ENCODE measurements at places on chromosomes 12 and 14.
A peak's percentile ranks its signal among the peaks of the same experiment; 100 is the strongest.

DNA sequence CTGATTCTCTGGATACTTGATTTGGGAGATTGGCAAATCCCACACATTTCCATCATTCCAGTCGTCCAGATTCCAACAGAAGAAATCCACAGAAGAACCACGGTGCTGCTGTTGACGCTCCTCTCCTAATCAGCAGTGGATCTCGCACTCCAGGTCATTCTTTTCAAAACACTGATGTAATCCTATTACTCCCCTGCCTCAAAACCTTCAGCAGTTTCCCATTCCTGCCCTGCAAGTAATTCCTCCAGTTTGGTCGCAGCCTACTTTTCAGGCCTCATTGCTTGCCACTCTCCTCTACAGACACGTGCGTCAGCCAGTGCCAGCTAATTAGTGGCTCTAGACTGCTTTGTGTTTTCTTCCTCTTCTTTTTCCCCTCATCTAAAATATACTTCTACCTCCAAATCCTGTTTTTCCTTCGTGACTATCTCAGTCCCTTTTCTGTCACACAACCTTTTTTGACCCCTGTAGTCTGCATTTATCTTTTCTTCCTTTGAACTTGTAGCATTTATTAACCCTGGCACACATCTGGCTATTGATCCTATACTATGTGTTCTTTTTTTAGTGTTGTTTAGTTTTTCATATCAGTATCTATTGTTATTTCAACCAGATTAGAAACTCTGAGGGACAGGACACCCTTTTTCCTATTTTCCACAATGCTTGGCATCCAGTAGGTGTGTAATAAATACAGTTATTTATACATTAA, 36.8 kb downstream of the PRORP start:
- no peak for DNase-seq

DNA sequence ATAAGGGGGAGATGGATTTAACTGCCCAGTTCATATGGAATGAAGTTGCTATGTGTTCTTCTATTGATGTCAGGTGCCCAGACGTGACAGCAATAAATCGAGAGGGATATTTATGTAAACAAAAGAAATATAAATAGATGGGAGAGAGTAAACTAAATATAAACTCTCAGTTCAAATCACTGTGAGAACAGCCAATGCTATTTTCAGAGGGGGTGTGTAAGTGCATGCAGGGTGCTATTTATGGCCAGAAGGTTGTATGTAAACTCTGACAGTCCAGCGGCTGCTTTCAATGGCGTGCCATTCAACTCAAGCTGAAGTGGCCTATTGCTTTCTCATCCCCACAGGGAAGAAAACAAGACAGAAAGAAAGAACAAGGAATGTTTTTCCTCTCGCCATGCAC, 127.2 kb downstream of the KCNA5 start:
- DNase-seq = no peak

GRCh38 chr12:132543298-132544079, 53.5 kb downstream of the FBRSL1 start:
- no peak for DNase-seq

DNA sequence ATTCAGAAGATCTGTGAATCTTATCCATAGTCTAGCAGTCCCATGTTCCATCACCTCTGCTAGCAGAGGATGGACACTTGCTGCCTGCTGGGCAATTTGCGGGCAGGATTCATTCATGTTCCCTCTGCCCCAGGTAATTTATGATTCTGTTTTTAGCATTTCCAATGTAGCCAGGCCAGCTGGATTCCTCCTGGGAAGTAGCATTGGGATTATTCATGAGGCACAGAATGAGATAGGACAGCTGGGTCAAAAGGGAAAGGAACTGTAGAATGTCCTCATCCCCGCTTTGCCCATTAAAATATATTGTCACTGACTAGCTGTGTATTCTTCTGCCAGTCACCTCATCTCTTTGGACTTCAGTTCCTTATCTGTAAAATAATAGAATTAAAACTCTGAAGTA, 68.7 kb downstream of the SLC35F4 start:
- no peak for DNase-seq

- DNase-seq = no peak
These were observed 53.3 kb downstream of the BEGAIN start for GRCh38 chr14:100533656-100534485.

GRCh38 chr12:111840807-111841206, 1.2 kb upstream of the MAPKAPK5 start:
- no peak for DNase-seq

DNA sequence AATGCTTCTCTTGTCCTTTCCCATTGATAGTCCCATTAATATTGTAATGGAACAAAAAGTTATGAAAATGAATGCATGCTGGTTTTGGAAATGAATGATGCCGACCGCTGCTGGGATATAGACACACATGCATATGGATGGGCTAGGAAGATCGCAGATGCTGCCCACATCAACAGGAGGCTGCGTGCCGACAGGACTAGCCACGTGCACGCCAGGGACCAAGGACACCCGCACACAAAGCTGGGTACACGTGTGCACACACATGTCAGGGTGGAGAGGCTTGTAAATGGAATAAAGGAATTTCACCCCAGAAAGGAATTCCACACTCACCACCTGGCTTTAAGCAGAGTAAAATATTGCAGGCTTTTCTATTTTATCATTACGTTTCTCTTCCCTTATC, 153.8 kb upstream of the VASH1 start:
- no peak for DNase-seq

- no peak for DNase-seq
These were observed 161.3 kb upstream of the IFNG-AS1 start for GRCh38 chr12:67827820-67828383.

DNA sequence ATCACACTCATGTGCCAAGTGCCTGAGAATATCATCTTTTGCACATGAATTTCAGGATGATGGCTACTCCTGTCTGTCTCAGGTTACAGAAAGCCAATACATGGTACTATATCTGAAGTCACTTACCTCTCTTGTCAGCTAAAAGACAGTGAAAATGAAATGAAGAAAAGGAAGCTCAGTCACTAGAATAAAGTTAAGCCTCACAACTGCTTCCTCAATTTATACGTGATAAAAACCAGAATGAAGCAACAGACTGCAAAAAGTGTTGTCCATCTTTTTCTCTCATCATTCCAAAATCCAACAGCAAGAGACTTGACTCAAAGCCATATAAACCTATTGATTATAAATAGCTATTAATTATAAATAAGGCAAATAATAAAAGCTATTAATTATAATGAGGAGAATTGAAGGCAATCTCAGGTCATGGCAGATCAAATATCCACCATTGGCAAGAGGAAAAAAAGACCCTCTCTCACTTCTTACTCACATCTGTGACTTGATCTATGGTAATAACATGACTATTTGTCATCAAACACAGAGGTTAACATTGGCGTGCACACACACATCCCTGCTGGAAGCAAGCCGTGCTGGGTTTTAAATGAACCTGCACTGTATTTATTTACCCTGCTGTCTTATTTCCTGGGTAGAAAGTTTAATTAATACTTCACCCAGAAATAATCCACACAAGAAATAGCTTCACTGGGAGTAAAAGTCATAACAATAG, 10.0 kb downstream of the NIN start:
- DNase-seq = no peak

DNA sequence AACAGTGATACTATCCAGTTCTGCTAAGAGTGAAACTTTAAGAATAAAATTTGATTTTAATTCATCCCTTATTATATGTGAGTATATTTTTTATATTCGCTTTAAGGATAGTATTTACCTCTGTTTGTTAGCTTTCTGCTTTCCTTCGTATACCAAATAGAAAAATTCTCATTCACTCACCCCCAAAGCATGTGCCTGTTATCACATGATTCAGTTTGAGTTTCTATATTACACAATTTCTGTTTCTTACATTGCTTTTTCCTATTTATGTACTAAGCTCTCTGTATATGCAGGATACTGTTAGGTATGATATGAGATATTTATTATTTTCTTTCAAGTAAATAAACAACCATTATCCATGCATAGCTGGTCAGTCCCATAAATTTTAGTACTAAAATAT, 275.2 kb downstream of the FBXL14 start:
- no peak for DNase-seq

DNA sequence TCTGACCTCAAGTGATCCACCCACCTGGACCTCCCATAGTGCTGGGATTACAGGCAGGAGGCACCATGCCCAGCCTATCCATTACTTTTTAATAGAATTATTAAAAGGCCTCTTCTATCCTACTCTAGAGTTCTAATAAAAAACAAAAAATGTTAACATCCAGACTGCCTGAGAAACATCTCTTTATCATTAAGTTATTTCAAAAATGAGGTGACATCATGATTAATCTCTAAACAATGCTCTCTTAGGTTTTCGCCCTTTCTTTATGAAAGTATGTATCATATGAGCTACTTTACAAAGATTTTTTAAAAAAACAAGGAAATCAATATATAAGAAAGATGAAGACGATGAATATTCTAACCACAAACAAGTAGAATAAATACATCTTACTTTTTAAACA, 52.6 kb downstream of the FGD6 start:
- no peak for DNase-seq

DNA sequence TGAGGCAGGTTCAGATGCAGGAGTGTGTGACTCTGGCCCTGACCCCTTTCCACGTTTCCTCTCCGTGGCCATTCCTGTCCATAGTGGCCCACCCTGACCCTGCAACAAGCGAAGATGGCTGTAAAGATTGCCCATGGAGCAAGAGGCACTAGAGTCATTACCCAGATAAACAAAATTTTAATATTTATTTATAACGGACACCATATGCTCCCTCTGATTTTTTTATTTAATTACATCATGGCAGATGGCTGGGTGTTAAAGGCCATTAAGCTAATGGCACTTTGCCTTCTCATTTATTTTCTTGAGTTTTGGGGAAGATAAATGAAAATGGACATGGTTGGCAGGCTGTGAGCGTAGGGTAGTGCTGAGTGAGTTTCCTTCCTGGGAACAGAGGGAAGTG, 58.7 kb downstream of the WSCD2 start:
- no peak for DNase-seq

DNA sequence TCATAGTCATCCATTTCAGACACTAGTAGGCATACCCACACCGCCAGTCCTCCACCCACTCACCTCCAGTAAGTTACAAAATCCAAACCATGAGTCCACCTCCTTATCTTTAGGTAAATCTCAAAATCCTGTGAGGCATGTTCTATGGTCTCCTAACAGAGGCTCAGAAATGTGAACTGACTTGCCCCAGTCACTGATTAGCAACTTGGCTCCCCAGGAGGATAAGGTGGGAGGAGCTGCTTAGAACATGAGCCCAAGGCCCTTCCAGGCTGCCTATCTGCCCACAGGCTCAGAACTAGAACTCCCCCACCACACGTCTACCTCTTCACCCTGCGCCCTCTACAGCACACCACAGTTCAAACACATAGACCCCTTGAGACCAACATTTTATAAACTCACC, 19.9 kb downstream of the SETD3 start:
- DNase-seq = no peak

DNA sequence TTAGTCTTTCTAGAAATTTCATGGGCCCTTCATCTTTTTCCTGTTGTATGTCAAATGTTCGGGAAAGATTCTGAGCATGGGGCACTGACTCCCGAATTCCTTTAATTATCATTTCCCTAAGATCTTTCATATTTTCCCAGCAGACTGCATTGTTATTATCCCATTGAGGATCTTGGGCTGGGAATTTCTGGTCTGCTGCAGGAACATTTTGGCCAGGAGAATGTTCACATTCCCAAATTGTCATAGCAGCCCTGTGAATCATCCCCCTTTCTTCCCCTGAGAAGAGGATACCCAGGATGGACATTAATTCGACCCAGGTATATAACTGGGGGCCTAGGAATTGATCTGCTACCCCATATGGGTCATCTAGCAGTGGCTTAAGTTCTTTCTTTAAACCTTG, 112.5 kb downstream of the RIN3 start:
- no peak for DNase-seq

DNA sequence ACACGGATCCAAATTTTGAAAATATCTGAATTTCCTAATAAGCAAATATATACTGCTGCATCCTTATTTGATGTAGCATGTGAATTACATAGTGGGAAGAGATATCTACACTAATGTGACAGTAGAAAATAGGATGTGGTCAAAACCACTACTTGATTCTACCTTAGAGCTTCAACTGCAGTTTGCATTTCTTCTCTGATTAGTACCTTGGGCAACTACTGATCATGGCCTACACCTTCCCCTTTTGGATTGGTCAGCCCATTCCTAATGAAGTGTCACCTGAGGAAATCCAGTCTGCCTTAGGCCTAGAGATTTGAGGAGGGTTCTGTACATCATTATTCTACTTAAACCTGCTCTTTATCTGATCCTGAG, 10.7 kb downstream of the LLPH start:
- no peak for DNase-seq

DNA sequence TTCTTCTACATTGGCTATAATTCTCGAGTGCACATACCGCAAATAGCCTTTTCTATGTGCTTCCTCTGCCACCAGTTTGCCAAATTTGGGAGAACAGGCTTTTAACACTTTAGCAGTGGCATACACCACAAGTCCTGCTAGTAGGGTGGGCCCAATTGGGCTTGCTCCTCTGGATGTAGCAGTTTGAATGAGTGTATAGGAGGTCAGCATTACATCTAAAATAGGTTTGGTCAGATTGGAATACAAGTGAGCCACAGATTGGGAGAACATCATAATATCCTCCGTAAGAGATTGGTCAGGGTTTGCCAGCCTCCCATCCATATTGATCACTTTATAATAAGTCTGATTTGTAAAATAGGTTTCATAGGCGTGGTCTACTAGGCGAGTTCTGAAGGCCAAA, 902 bp downstream of the ABCD2 start:
- no peak for DNase-seq

- no peak for DNase-seq
These were observed 20.3 kb upstream of the SYCP3 start for GRCh38 chr12:101759396-101760047.

DNA sequence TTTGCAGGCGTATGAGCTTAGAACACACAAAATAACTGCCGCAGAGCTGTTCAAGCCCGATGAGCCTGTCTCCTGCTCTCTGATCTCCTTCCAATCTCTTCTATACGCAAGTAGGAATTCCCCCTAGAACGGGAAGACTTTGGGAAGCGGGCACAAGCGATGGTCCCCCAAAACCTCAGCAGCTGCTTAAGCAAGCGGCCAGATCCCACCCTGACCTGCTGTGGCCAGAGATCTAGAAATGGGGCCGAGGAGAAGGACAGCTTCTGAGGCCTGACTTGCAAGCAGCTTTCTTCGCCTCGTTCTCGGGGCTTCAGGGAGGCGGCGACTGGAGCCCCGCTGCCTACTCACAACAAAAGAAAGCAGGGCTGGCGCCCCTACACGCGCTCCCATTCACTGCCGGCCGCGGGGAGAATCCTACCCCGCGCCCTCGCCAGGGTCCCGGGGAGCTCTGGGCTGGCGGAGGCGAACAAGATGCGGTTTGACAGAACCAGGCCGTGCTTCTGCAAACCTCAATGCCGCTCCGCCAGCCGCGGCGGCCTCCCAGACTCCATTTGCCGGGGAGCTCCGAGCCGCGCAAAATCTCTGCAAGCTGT, 922 bp downstream of the TBX5 start:
- peak; percentile 38 for DNase-seq

DNA sequence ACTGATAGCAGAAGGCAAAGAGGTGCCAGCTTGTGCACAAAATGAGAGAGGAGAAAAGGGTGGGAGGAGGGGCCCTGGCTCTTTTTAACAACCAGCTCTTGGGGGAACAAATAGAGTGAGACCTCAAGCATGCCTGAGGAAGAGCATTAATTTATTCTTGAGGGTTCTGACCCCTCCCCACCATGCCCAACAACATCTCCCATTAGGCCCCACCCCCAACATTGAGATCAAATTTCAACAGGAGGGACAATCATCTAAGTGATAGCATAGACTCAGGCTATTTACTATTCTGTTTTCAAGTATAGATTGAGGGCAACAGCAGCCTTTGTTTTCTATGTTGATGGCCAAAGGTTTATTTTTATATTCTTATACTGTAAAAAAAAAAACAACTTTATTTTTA, 59.7 kb downstream of the FUT8 start:
- no peak for DNase-seq
